ENCODE measurements at places on chromosomes 6 and 20. TPM values are rescaled to one million over a fixed set of nuclear protein-coding genes. Genes with fewer than 3 reads are reported as not detected.

GRCh38 chr6:68473433-68474210, 161.5 kb upstream of the ADGRB3 start:
- no peak for DNase-seq
- H3K36me3 ChIP-seq, result no peaks in the 10 kb centered on the region
- H3K27me3 ChIP-seq, result peaks cover 8% of the 10 kb centered on the region
- no peak overlapping the region for H3K4me3 ChIP-seq

- H3K27ac ChIP-seq, result no peak overlapping the region
- no peaks in the 10 kb centered on the region for H3K36me3 ChIP-seq
- no peak for DNase-seq
- H3K27me3 ChIP-seq, result peaks cover 8% of the 10 kb centered on the region
These were observed 86.7 kb downstream of the TNFAIP3 start for GRCh38 chr6:137953761-137954160.

DNA sequence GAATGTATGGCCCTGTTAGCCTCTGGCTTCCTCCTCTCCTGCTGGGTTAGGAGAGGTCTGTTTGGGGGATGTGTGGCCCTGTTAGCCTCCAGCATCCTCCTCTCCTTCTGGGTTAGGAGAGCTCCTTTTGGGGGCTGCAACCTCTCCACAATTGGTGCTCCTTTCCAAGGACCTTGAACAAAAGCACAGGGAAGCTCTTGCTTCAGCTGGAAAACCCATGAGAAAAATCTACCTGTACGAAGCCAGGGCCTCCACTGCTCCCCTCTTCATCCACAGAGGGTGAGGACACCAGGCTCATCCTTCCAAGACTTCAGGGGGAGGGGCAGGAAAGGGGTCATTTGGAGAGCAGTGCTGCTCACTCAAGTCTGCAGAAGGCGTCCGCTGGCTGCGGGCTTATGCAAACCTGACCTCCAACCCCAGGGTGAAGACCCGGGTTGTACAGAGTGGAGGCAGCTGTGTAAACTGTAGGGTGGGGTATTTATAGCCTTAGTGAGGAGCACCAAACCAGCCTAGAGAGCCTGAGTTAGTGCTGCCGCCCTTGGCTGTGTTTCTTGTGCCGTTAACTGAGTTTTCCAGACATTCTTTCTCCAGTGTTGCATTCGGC, 62.1 kb downstream of the SLC24A3 start:
- no peaks in the 10 kb centered on the region for H3K36me3 ChIP-seq
- no peak overlapping the region for H3K4me3 ChIP-seq
- no peaks in the 10 kb centered on the region for H3K4me1 ChIP-seq

DNA sequence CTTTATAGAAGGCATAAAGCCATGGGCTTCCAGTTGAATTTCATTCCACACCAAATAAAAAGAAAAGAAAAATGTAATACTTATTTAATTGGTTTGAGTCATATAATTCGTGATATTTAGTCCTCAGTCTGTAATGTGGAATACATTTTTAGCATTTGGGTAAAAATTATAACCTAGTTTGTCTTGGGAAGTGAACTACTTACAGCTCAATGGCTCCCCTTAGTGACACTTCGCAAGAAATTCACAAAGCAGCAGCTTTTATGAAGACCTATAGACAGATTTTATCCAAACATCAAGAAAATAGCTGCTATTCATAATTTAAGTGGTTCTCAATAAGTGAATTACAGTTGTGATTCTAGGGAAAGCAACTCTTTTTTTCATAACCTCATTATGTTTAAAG, 72.1 kb downstream of the RSPO3 start:
- H3K27ac ChIP-seq, result no peak overlapping the region
- H3K36me3 ChIP-seq, result no peaks in the 10 kb centered on the region
- H3K4me1 ChIP-seq, result no peaks in the 10 kb centered on the region
- H3K27me3 ChIP-seq, result no peaks in the 10 kb centered on the region
- H3K4me3 ChIP-seq, result no peak overlapping the region
- DNase-seq, result no peak

GRCh38 chr6:64293298-64293697, 657.7 kb downstream of the PHF3 start:
- H3K27me3 ChIP-seq, result no peaks in the 10 kb centered on the region
- H3K36me3 ChIP-seq, result peaks cover 2% of the 10 kb centered on the region
- H3K27ac ChIP-seq, result no peak overlapping the region

DNA sequence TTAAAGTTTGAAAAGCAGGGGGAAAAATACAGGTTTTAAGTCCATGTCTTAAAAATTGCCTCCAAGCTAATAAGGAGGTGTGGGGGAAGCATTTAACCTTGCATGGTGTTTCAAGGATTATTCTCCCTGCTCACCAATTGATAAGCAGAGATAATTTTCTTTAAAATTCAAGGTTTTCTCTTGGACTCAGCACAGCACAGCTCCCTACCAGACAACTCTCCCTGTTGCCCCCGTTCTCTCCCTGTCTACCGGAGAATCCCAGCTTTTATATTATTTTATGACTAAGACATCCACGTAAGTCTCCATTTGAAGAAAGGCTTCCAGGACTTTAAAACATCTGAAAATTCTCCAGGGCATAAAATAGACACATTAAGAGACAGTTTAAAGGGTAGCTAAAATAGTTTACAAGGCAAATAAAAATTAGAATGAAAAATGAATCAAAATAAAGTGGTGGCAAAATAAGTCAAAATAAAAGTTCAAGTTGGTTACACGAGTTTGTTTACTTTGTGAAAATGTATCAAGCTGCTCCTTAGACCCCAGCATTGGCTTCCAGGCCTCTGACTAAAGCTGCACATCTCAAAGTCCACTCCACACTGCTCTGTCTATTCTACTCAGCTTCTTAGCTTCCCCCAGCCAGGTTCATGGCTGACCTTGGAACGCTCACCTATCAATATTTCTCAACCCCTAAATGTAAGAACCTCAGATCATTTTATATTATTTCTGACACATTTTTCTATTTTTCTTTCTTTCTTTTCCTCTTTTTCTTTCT, 188.6 kb upstream of the PLCB4 start:
- H3K27ac ChIP-seq, result no peak overlapping the region
- peaks cover 7% of the 10 kb centered on the region for H3K36me3 ChIP-seq
- H3K4me3 ChIP-seq, result no peak overlapping the region
- H3K27me3 ChIP-seq, result no peaks in the 10 kb centered on the region

DNA sequence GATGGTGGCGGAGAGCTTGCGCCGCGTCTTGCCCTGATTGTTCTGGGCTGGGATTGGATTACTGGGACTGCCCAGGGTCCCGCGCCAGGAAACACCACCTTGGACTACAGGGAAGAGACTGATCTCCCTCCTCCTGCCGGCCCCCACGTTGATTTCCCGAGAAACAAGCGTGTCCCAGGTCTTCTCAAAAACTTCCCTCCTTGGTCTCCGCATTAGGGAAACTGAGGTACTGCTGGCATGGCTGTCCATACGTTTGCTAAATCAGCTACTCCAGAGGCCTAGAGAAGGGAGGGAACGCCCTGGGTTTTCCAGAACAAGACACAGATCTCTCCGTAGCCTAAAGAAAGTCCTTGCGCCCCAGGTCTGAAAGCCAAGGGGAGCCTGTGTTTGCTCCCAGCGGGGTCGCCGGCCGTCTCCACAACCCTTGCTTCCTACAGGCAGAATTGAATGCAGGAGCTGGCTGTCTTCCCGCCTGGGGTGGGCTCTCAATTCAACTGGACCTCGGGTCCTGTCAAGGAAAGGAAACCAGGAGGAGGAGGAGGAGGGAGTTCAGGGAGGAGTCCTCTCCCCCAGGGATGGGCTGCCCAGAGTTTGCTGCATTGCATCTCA, 29.2 kb downstream of the TFAP2A start:
- H3K27me3 ChIP-seq, result peaks cover 7% of the 10 kb centered on the region
- peaks cover 25% of the 10 kb centered on the region for H3K4me1 ChIP-seq
- DNase-seq, result no peak
- no peak overlapping the region for H3K27ac ChIP-seq
- H3K4me3 ChIP-seq, result no peak overlapping the region

GRCh38 chr6:113508249-113508648, 348.9 kb upstream of the MARCKS start:
- DNase-seq, result no peak
- H3K4me3 ChIP-seq, result no peak overlapping the region
- H3K36me3 ChIP-seq, result no peaks in the 10 kb centered on the region

GRCh38 chr6:20038410-20039204, 173.7 kb downstream of the MBOAT1 start:
- H3K4me3 ChIP-seq, result no peak overlapping the region
- no peaks in the 10 kb centered on the region for H3K36me3 ChIP-seq
- H3K4me1 ChIP-seq, result peaks cover 6% of the 10 kb centered on the region
- DNase-seq, result no peak
- H3K27me3 ChIP-seq, result peaks cover 2% of the 10 kb centered on the region

- peak; percentile 54 for DNase-seq
- peaks cover 7% of the 10 kb centered on the region for H3K4me1 ChIP-seq
- H3K4me3 ChIP-seq, result no peak overlapping the region
- H3K36me3 ChIP-seq, result no peaks in the 10 kb centered on the region
- no peak overlapping the region for H3K27ac ChIP-seq
These were observed 2.2 kb upstream of the PARD6B start for GRCh38 chr20:50728981-50729874.

DNA sequence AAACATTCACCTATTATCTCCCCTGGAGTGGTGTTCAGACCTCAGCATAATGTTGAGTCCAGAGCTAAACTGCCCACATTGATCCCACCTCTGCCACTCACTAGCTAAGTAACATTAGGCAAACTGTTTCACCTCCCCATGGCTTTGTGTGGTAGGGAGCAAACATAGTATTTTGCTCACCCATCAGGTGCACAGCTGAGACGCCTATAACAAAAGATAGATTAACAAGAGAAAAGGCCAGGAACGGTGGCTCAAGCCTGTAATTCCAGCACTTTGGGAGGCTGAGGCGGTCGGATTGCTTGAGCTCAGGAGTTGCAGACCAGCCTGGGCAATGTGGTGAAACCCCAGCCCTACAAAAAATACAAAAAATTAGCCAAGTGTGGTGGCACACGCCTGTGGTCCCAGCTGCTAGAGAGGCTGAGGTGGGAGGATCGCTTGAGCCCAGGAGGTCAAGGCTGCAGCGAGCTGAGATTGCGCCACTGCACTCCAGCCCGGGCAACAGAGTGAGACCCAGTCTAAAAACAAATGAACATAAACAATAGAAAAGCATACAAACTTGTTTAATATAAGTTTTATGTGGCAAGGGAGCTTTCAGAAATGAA, 91.6 kb downstream of the MAP3K7 start:
- H3K36me3 ChIP-seq, result no peaks in the 10 kb centered on the region
- H3K27ac ChIP-seq, result no peak overlapping the region
- DNase-seq, result no peak
- no peaks in the 10 kb centered on the region for H3K4me1 ChIP-seq

DNA sequence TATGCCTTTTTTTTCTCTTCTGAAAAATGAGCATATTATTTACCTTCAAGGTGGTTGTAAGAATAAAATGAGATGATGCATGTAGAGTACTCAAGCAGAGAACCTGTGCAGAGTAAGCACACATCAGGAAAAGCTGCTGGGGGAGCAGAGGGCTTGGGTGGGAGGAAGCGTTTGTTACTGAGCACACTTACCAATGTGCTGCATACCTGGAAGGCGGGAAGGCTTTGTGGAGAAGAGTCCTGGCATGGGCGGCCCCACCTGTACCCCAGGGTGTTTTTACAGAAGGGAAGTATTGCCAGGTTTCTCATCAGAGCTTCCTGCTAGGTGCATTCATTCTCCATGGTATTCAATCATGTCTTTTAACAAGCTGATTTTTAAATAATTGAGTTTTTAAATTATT, 52.9 kb downstream of the CSE1L start:
- H3K4me1 ChIP-seq, result peaks cover 6% of the 10 kb centered on the region
- no peaks in the 10 kb centered on the region for H3K27me3 ChIP-seq
- H3K4me3 ChIP-seq, result no peak overlapping the region
- no peak for DNase-seq
- peaks cover 53% of the 10 kb centered on the region for H3K36me3 ChIP-seq

DNA sequence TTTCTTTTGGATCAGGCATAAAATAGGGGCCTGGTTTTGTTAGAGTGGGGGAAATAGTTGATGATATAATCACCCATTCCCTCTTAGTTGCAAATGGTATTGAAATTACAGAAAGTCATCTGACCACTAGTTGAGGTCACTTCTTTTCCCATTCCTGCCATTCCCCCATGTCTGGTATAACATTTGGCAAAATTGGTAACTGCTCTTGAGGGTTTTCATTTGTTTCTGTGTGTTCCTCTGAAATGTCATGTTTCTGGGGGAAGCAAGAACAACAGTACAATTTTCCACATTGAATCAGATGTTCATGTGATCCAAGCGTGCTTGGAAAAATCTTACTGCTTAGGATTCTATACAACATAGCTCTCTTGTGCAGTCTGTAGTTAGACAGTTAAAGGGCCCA, 7.3 kb downstream of the AIG1 start:
- peaks cover 2% of the 10 kb centered on the region for H3K36me3 ChIP-seq
- no peak overlapping the region for H3K4me3 ChIP-seq
- DNase-seq, result no peak
- H3K4me1 ChIP-seq, result peaks cover 22% of the 10 kb centered on the region

DNA sequence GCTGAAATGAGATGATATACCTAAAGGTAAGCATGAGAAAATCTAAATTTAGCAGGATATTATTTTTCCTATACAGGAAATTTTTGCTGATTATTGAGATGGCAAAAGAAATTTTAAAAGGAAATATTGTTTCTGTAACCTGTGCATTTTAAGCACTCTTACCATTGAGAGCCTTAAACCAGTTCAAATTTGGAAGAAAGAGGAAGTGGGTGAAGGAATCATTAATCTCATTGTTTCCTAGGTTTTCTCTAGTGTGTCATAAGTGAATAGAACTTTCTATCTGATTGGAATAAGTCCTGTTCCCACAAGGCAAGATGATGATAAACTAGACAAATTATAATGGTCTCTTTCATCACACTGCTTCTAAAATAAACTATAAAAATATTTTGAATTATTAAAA, 22.4 kb upstream of the FKBP1C start:
- no peaks in the 10 kb centered on the region for H3K36me3 ChIP-seq
- no peaks in the 10 kb centered on the region for H3K27me3 ChIP-seq
- H3K4me1 ChIP-seq, result no peaks in the 10 kb centered on the region
- H3K4me3 ChIP-seq, result no peak overlapping the region

- H3K4me3 ChIP-seq, result peak overlapping the region; percentile 71
- peak; percentile 93 for DNase-seq
- H3K27me3 ChIP-seq, result no peaks in the 10 kb centered on the region
These were observed 9.0 kb downstream of the EXOC2 start for GRCh38 chr6:683742-684440.

DNA sequence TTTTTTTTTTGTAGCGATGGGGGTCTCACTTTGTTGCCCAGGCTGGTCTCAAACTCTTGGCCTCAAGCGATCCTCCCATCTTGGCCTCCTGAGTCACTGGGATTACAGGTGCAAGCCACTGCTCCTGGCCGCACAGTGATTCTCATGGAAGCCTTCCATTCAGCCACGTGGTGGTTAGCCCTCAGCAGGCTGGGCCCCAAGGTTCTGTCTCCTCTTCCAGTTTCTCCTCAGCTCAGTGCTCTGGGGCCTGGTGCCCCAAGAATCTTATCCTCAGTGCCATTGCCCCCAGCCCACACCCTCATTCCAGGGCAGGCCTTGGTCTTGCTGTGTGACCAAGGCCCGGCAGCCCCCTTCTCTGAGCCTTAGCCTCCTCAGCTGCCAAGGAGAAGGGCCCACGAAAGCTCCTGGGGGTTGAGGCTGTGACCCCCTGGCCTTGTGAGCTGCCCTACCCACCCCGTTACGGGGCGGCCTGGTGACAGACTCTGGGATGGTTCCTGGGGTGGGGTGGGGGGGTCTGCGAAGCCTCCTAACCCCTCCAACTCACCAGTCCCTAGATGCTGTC, 16.4 kb downstream of the SRC start:
- DNase-seq, result no peak
- H3K27me3 ChIP-seq, result no peaks in the 10 kb centered on the region
- H3K27ac ChIP-seq, result no peak overlapping the region
- H3K4me3 ChIP-seq, result no peak overlapping the region
- peaks cover 17% of the 10 kb centered on the region for H3K36me3 ChIP-seq

LHFPL5 gene
- total RNA-seq, result not detected

UST gene
- total RNA-seq, result 15.7 TPM

ACTL10 gene
- total RNA-seq, result 0.52 TPM

DLK2 gene
- not detected for total RNA-seq

SMPDL3A gene
- 12.8 TPM for total RNA-seq

MLIP gene
- total RNA-seq, result not detected
